ENCODE measurements at places on chromosomes 4 and X. TPM values are rescaled to one million over a fixed set of nuclear protein-coding genes. Genes with fewer than 3 reads are reported as not detected.

The SLC6A8 gene
- total RNA-seq = 9.6 TPM

The GEMIN8 gene
- total RNA-seq = 12.6 TPM

The PCYT1B gene
- not detected for total RNA-seq

The KIF4A gene
- total RNA-seq = 31.4 TPM

The DGKK gene
- total RNA-seq = not detected

The CRMP1 gene
- total RNA-seq = not detected

The CYSLTR1 gene
- not detected for total RNA-seq

The PF4V1 gene
- not detected for total RNA-seq

The TEX13C gene
- total RNA-seq = not detected

The BANK1 gene
- total RNA-seq = not detected

The FAM236C gene
- not detected for total RNA-seq

The CD40LG gene
- total RNA-seq = not detected

The PNCK gene
- not detected for total RNA-seq

The LRIT3 gene
- 0.07 TPM for total RNA-seq

The MAGEA3 gene
- total RNA-seq = not detected

The HPGDS gene
- not detected for total RNA-seq

The ANKRD50 gene
- 128 TPM for total RNA-seq

The CTAG1A gene
- total RNA-seq = not detected

The PLXNA3 gene
- total RNA-seq = 8.4 TPM

The C4orf50 gene
- total RNA-seq = not detected

The CCKAR gene
- not detected for total RNA-seq

The STARD8 gene
- 20.2 TPM for total RNA-seq

The PRAF2 gene
- 7.8 TPM for total RNA-seq

The GAGE12C gene
- total RNA-seq = not detected

The TACC3 gene
- 37.4 TPM for total RNA-seq

The ODAPH gene
- not detected for total RNA-seq

The CLGN gene
- 0.13 TPM for total RNA-seq

The CD99L2 gene
- 33.8 TPM for total RNA-seq

The SLC39A8 gene
- total RNA-seq = 10.6 TPM

The IL21 gene
- total RNA-seq = not detected

The EPGN gene
- 0.13 TPM for total RNA-seq

The NLRP2B gene
- not detected for total RNA-seq

The MAOB gene
- total RNA-seq = not detected

The RHOXF2 gene
- not detected for total RNA-seq

The METTL14 gene
- 28.6 TPM for total RNA-seq

The GLUD2 gene
- total RNA-seq = 3.4 TPM

The ABLIM2 gene
- total RNA-seq = 0.80 TPM

The COL4A6 gene
- total RNA-seq = 2.1 TPM

The CYTL1 gene
- total RNA-seq = 113 TPM

The PCDH10 gene
- total RNA-seq = 71.9 TPM

The SLC10A6 gene
- total RNA-seq = 0.40 TPM

The PCSK1N gene
- total RNA-seq = not detected

The IQCM gene
- not detected for total RNA-seq

Data from thoracic aorta endothelial cell (primary cell).